ENCODE measurements at places on chromosomes 7 and 10.

- DNase-seq, result no peak
Measured at GRCh38 chr10:12201543-12201942, 5.6 kb downstream of the CDC123 start.

GRCh38 chr10:45368181-45368580 lies 5.8 kb upstream of the ALOX5 start:
- DNase-seq, result no peak

- peak; percentile 74 for DNase-seq
Measured at GRCh38 chr7:512541-513311, 6.9 kb downstream of the PDGFA start.

GRCh38 chr10:117166418-117167345 lies 28.6 kb upstream of the VAX1 start:
- DNase-seq, result no peak

GRCh38 chr10:30352377-30352776 lies 3.3 kb upstream of the MTPAP start:
- no peak for DNase-seq

DNA sequence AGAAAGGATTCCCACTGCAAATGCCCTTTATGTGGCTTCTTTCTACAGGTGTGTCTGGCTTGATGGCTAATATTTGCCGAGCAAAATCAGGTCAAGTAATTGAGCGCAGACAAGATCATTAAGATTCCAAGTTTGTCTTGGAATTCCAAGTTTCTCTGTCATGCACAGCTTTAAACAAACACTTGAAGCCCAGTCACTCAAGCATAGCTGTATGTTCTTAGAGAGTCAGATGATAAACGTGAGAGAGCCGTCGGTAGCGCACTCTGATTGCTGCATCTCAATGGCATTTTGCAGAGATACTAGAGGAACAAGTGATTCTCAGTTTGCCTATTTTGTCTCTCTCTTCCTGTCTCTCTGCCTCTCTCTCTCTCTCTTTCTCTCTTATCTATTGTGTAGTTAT lies 658 bp downstream of the DMBT1 start:
- no peak for DNase-seq

GRCh38 chr10:46266306-46266985 lies 20.4 kb upstream of the ANTXRL start:
- no peak for DNase-seq

- no peak for DNase-seq
Measured at GRCh38 chr7:120992965-120993494, 4.5 kb downstream of the CPED1 start.

DNA sequence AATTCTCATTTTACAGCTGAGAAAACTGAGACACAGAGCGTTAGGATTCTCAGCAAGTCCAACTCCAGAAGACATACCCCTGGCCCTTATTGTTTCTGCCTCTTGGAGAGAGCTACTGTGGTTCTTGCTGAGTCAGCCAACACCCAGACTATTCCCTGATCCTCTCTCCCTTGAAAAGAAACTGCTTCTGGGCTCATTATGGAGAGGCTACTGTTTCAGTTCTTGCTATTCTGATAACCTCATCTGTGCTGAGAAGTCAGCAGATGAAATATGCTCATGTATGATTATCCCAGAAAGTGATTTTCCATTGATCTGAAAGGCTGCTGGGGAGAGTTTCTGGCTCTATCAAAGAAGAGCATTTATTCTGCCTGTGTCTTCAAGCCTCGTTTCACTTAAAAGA lies 455.6 kb upstream of the COBL start:
- no peak for DNase-seq

DNA sequence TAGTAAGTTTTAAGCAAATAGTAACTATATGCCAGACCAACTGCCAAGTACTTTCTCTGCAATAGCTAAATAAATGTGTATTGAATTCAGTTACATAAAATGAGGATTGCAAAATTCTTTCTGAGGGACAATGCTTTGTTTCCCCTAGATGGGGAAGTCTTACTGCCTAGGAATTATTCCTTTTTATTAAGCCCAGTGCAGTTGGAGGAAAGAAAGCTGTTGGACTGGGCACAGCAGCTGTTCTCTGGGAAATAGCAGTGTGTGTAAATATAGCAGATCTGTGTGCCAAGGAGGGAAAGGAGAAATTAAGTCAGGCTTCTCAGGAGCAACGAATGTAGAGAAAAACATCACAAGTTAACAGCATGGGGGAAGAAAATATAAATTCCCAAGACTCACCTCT lies 77.1 kb downstream of the SEC23IP start:
- DNase-seq, result no peak

DNA sequence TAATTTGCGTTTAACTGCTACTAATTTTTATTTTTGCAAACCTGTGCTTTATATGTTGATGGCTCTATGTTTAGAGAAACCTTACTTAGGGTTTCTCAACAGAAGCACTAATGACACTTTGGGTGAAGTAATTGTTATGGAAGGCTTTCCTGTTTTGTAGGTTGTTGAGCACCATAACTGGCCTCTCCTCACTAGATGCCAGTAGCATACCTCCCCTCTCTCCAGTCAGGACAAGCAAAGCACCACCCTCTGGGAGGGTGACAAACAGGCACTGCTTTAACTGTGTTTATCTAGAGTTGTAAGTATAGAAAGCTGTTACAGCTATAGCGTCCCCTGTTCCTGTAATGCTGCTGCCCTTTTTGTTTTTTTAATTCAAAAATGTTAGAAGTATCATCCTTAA lies 60.9 kb downstream of the WAC start:
- no peak for DNase-seq

GRCh38 chr10:114349522-114350215 lies 54.6 kb downstream of the AFAP1L2 start:
- no peak for DNase-seq

DNA sequence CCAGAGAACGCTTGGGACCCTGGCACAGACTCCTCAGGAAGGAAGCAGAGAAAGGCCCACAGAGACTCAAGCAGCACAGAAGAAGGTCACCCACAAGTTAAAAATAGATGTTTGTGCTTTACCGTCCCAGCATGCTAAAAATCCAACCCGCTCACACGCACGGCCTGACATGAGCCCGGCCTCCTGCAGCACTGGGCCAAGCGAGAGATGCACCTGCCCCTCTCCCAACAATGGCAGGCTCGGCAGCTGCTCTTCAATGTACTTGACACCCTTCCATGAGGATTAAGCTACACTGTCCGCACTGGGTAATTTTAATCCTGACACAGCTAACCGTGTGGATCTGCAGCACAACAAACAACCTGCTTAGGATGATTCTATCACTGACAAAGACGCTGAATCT lies 9.3 kb downstream of the DIP2C start:
- DNase-seq, result no peak

- DNase-seq, result no peak
Measured at GRCh38 chr10:58578366-58578765, 65.7 kb downstream of the BICC1 start.

GRCh38 chr7:116525913-116526861 lies 1.4 kb downstream of the CAV1 start:
- peak; percentile 75 for DNase-seq

DNA sequence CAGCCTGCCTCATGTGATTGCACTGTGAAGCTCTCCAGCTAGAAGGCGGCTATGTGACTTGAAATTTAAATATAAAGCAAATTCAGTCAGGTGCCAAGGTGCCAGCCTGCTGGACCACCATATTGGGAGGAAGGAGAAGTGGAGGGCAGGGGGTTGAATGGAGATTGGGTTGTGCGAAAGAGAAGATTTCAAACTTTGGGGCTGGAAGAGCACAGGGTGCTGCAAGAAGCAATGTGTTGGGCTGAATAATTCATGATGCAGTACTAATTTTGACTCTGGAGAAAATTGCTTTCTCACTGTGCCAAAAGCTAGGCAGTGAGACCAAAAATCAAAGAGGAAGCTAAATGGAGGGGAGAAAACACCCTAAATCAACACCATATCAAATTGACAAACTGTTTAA lies 335.3 kb downstream of the NRG3 start:
- no peak for DNase-seq

GRCh38 chr7:28872226-28872625 lies 85.9 kb downstream of the TRIL start:
- no peak for DNase-seq

DNA sequence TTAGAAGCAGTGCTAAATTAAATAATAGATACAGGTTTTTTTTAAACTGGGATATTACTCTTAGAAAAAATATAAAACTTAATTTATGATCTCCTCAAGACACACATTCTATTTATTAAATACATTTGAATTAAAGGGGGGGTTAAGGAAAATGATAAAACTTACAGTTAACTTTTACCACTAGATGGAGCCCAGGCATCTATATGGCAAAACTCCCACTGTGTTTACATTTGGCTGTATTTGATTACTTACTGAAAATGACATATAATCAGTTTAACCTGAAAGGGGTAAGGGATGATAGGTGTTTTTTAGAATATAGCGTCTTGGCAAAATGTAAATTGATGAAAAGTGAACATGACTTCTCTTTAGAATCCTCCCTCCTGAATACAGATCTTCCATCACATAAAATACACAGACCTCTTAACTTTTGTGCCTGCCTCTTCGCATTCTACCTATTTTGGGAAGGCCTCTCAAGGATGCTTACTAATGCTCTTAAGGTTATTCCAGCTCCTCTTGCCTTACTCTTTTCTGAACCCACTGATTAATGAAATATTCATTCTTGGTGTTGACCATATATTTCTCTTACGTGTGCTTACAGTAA lies 235.7 kb downstream of the AGMO start:
- peak; percentile 68 for DNase-seq

DNA sequence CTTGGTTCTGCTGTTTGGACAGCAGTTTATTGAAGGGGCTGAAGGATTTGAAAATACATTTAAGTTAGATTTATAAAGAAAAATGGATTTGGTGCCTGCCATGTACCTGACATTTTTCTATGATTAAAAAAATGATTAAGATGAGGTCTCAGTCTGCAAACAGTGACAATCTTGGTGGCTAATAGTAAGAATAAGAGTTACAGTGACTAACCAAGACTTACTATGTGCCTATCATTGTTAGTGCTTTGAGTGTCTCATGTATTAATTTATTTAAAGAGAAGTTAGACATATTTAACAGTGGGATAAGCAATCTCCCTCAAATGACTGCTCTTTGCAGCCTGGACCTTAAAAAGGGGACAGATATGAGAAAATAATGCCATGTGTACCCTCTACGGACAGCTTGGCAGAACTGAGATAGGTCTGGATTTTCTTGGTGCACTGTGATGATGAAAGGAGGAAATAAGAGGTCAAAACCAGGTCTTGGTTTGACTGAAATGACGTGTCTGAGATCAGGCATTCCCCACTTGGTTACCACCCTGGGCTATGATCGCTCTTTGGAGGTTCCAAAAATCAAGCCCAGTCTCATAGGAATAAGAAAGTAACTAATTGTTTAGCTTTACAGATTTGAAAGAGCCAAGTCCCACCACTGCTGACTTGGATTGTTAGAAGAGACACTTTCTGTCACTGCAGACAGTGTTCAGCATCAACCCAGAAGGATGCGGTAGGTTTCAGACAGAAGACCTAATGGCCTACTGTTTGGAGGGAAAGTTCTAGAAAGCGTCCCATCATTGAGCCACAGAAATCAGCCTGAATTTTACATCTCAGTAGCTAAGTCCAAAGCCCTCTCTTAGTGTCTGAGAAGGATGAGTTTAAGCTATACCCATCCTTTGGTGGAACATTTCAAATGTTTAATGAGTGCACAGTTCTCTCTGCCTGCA lies 2.1 kb downstream of the CASP7 start:
- no peak for DNase-seq

- peak; percentile 38 for DNase-seq
Measured at GRCh38 chr10:116287906-116288501, 15.0 kb upstream of the GFRA1 start.

- no peak for DNase-seq
Measured at GRCh38 chr7:12705878-12706277, 18.4 kb downstream of the ARL4A start.

GRCh38 chr10:72066318-72067284 lies 21.8 kb downstream of the SPOCK2 start:
- DNase-seq, result no peak

All from HT-29 (cell line).